ENCODE measurements at places on chromosomes 11 and 22.

DNA sequence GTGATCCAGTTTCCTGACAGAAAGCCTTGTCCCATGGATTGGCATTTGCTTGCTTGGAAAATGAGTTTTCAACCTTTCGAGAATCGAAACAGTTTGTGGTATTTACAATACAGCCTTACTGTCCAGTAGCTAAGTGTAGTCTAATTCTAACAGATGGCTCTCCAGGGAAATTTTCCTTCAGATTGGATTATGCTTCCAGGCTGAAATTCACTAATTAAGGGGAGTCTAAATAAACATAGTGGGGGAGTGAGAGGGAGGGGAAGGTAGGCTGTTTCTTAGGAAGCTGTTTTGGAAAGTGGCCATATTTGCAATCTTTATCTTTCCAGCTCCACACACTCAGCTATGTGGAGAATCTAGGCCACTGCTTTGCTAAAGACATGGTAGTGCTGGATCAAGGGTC is 81.3 kb downstream of the SYT9 start:
- no peak for DNase-seq

- no peak for DNase-seq
Measured at GRCh38 chr22:42622061-42622710, 7.5 kb upstream of the POLDIP3 start.

GRCh38 chr11:75491465-75491864 is 34.3 kb downstream of the GDPD5 start:
- DNase-seq, result no peak

GRCh38 chr22:17083811-17084441 is 874 bp upstream of the IL17RA start:
- no peak for DNase-seq

DNA sequence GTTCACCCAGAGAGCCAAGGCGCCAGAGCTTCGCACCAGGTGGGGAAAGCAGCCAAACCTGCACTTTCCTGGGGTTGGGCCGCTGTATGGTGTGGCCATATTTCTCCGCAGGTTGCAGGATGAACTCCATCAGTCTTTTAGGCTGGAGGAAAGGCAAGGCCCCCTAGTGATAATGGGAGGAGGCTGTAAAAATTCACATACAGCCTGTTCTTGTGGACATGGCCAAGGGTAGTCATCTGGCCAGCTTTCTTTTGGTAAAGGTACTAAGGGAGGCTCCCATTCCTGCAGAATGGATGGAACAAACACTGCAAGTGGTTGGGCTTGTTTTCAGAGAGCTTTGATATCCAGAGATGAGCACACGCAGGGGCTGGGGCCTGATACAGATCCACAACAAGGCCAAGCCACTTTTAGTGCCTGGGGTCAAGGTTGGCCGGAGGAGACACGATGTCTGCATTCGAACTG is 29.6 kb downstream of the C22orf31 start:
- peak; percentile 55 for DNase-seq

GRCh38 chr22:47406180-47406834 is 643.9 kb downstream of the TBC1D22A start:
- DNase-seq, result no peak

GRCh38 chr11:131092469-131092868 is 176.2 kb upstream of the SNX19 start:
- DNase-seq, result no peak

GRCh38 chr22:21622919-21623647 is 6.7 kb downstream of the YDJC start:
- DNase-seq, result no peak

DNA sequence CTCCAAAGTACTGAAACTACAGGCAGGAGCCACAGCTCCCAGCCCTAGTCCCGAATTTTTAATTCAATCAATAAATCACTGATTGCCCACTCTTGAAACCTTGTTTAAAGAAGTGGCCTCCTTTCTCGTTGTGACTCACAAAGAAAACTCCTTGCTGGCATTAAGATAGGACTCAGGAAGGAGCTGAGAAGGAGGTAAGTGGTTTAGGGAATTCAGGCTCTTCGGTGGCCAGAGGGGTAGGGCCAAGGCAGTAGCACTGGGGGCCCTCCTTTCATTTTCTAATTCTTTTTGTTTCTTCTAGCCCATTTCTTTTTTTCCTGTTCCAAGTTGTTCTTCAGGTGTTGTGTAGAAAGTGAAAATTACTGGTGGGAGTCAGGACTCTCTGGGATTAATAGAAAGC is 86.2 kb upstream of the OR9Q1 start:
- DNase-seq, result no peak

- no peak for DNase-seq
Measured at GRCh38 chr11:65524741-65525545, at the start of gene SCYL1. Gene SCYL1 (plus strand): TSS chr11:65525083. CDS start chr11:65525154, 71 bp downstream.

GRCh38 chr22:43273902-43274484 is 69.2 kb downstream of the SCUBE1 start:
- DNase-seq, result peak; percentile 36

Data from SHP77 (cell line).